ENCODE measurements at places on chromosomes 2 and 18. TPM values are rescaled to one million over a fixed set of nuclear protein-coding genes. Genes with fewer than 3 reads are reported as not detected.

GRCh38 chr2:80016171-80016570 lies 288.4 kb downstream of the LRRTM1 start:
- no peak for DNase-seq

DNA sequence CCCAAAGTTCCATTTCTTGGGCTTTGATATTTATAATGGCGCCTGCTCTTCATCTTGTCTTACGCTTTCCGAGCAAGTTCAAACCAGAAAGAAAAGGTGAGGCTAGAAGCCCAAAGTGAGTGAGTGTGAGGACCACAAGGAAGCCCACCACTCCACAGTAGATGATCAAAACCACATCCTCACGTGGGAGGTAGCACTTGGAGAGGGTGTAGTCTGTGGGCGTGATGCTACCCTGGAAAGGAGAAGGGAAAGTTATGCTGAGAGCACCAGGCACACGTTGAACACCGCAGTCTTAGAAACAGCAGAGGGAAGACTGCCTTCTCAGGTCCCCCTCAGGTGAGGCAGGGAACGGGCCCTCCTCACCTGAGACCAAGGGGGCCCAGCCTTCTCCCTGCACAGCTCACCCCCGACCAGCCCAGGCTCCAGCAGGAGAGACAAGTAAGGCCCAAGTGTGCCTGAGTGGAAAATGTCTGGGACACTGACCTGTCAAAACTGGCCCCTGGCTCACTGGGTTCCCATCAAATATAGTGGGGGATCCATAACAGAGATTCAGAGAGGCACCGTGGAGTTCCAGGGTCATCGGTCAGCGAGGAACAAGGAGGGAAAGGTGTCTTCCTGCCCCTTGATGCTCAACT lies 23.6 kb downstream of the MPPE1 start:
- no peak for DNase-seq

DNA sequence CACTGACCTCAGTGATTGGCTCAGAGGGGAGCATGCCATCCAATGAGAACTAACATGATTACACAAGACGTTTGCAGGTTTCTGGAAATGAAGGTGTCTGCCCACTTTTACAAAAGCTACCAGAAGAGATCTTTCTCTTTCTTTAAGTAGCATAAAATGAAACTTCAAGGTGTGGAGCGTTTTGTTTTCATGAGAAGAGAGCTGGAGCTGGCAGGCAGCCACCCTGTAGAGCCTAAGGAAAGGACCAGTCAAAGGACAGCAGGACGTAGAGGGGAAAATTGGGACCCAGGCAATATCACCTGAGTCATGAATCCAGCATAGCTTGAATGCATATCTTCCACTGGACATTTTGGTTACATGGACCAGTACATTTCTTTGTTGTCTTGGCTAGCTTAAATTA lies 331.0 kb downstream of the EPHA4 start:
- no peak for DNase-seq

- DNase-seq: no peak
These were observed 678.8 kb downstream of the KCNJ3 start for GRCh38 chr2:155377266-155377680.

DNA sequence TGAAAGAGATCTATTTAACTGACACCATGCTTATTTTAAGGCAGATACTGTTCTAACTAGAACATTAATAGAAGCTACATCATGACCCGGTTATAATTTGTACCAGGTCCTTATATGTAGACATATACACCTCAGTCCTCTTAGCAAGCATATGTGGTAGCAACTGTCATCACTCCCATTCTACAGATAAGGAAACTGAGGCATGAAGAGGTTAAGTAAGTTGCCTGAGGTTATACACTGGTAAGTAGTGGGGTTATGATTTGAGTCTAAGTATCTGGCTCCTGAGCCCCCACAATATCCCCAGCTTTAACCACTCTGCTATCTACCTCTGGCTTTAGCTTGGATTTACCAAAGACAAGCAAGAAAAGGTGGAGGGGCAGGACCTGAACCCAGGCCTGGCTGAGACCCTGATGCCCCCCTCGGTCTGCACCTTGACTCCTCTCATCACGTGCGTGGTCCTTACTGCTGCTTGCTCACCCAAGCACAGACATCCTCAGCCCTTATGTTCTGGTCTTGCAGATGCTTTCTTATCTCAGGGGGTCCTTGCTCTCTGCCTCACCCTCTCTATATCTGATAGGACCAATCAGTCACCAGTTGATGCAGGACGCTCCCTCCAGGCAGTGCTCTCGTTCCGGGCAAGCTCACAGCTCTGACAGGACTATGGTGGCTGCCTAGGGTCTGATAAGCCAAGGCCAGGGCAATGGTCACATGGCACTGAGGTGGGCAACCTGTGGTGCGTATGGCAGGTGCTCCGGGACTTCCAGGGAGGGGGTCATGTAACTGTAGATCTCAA lies 4.0 kb downstream of the DYSF start:
- no peak for DNase-seq

- no peak for DNase-seq
These were observed 41.9 kb upstream of the TBC1D8 start for GRCh38 chr2:101193033-101193626.

- DNase-seq: no peak
These were observed 31.6 kb upstream of the MAP3K20 start for GRCh38 chr2:173043897-173044519.

Gene GPN1
- total RNA-seq: 37.4 TPM

DNA sequence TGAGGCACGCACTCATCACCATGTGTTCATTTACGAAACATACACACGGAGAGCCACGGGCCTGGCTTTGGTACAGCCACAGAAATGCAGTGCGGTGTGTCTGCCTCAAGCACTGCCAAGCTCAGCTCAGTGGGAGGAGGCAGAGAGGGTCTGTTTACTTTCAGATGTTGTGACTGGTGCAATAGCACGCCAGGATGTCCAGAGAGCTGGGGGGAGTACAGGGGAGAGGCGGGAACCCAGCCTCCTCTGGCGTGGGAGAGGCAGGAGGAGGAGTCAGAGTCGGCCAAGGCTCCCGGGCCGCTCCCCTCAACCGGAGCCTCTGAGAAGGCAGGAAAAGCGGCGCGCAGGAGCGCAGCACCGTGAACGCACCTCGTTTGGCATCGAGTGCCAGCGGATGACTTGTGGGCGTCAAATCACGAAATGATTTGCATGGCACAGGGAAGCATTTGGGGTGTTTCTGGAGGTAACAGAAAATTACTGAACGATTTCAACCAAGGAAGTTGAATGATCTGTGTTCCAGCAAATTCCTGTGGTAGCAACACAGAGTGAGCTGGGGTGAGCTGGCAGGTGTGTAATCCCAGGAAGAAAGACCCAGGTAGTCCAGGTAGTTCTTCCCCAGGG lies 143.0 kb downstream of the ZNF516 start:
- DNase-seq: no peak

DNA sequence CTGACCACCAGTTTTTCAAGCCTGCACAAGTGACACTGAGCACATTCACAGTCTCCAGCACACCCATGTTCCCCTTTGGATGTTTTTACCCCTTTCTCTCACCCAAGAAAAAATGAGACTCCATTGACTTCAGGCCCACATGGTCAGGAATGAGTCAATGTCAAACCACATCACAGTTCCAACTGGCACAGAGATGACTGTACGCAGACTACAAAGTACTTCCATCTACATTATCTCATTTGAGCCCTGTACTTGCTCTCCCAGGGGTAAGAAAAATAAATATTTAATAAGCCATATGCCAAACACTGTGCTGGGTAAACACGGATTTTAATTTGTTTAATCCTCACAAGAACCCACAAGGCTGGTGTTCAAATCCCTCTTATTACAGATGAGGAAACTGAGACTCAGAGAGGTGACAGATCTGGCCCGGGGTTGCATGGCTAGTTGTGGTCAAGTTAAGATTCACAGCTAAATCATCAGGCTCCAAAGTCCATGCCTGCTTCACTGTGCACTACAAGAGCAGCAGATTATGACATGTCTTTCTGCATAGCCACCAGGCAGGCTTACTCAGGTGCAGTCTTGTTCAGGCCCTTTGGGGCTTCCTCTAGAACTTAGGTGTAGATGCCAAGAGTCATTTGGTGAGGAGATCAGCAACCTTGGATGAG lies 106.1 kb downstream of the TXNL1 start:
- DNase-seq: no peak

- DNase-seq: no peak
These were observed 64.2 kb downstream of the WDR75 start for GRCh38 chr2:189505492-189505891.

Gene POTEJ
- total RNA-seq: not detected

Gene PLEK
- 23.4 TPM for total RNA-seq

DNA sequence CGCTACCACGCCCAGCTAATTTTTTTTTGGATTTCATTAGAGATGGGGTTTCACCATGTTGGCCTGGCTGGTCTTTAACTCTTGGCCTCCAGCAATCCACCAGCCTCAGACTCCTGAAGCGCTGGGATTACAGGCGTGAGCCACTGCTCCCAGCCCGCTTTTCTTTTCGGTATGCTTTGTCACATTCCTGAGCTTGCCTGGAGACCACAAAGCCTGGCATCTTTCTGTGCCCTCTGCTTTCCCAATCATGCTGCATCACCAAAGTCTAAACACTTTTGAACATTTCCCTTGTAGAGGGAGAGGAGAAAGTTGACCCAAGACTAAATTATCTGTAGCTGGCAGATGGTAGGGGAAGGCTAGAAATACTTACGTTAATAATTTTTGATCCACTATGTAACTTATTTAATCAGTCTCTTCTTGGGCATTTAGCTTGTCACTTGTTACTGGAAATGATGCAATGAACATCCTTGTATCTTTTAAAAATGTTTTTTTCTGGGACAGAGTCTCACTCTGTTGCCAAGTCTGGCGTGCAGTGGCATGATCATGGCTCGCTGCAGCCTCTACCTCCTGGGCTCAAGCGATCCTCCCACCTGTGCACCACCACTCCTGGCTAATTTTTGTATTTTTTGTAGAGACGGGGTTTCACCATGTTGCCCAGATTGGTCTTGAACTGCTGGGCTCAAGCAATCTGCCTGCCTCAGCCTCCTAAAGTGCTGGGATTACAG lies 2.7 kb upstream of the NPC1 start:
- no peak for DNase-seq

DNA sequence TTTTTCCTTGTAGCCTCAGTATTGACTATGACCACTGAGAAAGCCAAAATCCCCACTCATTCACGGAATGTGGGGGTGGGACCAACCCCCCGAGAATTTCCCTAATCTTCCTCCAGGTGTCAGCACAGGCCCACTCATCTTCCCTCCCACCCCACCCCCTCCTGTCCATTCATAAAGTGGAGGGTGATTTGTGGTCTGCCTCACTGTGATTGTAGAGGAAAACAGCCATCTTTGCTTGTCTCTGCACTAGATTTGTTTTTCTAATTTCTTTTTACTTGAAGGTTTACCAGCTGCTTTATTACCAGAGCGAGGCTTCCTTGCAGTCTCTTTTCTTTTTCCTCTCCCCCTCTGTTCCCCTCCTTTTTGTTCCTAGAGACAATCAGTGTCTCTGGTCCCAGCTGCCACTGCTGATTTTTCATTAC lies 171.8 kb downstream of the ICOS start:
- DNase-seq: no peak

DNA sequence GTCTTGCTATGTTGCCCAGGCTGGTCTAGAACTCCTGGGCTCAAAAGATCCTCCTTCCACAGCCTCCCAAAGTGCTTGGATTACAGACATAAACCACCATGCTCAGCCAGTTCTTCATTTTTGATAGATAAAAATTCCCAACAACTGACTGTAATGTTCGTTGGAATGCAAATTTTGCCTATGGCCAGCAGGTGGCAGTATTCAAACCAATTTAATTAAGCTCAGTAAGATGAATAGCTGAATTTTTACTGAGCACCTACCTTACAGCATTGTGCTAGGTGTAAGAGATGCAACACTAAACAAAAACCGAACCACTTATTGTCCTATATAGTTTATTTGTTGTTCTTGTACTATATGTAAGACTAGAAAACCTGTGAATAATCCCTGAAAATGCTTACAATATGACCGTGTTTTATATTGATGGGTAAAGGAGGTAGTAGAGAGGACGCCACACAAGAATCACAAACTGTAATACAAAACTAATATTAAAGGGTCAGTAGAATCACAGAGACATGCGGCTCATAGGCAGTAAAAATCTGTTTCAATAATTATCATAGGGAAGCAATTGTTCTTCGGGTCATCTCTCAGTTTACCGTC lies 8.2 kb upstream of the TMEM182 start:
- no peak for DNase-seq

DNA sequence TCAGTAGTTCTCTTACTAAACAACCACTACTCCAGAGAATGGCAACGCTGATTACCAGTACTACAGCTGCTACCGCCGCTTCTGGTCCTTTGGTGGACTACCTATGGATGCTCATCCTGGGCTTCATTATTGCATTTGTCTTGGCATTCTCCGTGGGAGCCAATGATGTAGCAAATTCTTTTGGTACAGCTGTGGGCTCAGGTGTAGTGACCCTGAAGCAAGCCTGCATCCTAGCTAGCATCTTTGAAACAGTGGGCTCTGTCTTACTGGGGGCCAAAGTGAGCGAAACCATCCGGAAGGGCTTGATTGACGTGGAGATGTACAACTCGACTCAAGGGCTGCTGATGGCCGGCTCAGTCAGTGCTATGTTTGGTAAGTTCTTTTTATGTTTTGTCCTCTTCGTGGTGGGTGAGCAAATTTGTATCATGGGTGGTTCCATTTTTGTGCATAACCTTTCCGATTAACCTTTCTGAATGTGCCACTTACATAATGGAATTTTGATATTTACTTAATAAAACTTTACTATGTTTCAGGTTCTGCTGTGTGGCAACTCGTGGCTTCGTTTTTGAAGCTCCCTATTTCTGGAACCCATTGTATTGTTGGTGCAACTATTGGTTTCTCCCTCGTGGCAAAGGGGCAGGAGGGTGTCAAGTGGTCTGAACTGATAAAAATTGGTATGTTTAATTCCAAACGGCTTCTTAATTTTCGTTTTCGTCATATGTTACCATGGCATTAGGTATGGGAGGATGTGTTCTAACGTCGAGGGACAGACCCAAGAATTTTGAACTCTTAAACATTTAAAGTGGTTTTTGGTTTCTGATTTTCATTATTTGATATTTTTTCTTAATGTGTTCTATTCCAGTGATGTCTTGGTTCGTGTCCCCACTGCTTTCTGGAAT lies 1.3 kb downstream of the SLC20A1 start:
- DNase-seq: no peak

Gene DLX1
- total RNA-seq: not detected

GRCh38 chr2:144479138-144479537 lies 40.8 kb downstream of the ZEB2 start:
- no peak for DNase-seq

DNA sequence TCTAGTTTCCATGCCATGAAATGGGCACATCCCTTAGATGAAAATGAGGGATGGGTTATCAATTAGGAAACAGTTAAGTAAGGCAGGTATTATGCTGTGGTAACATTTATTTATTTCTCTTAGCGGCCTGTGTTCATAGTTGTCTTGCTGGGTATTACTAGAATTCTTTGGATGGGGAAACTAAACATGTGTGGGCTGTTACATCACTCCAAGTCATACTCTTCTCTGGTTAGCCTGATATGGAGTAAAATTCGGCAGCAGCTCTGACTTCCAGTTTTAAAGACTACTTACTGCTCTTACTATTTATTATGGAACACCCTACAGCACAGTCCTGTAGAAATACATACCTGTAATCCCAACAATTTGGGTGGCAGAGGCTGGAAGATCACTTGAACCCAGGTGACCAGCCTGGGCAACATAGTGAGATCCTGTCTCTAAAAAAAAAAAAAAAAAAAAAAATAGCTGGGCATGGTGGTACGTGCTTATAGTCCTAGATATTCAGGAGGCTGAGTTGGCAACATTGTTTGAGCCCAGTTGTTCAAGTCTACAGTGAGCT lies 33.1 kb upstream of the RASGRP3 start:
- DNase-seq: no peak

Gene CAPN14
- total RNA-seq: 0.17 TPM

Gene NRP2
- 3.3 TPM for total RNA-seq

- no peak for DNase-seq
These were observed 12.9 kb downstream of the FHL2 start for GRCh38 chr2:105385731-105386540.

Gene ASAP2
- not detected for total RNA-seq

Measured in activated naive CD8-positive, alpha-beta T cell treated with anti-CD3 and anti-CD28 coated beads, Interleukin-2, amount 10 ng/mL, durations not matched to agents 7 days and 5 days (primary cell).